Activated naive CD8-positive, alpha-beta T cell treated with anti-CD3 and anti-CD28 coated beads, Interleukin-2, amount 10 ng/mL, durations not matched to agents 7 days and 5 days (primary cell): ENCODE measurements at places on chromosomes 1 and 21.
A peak's percentile ranks its signal among the peaks of the same experiment; 100 is the strongest.

DNA sequence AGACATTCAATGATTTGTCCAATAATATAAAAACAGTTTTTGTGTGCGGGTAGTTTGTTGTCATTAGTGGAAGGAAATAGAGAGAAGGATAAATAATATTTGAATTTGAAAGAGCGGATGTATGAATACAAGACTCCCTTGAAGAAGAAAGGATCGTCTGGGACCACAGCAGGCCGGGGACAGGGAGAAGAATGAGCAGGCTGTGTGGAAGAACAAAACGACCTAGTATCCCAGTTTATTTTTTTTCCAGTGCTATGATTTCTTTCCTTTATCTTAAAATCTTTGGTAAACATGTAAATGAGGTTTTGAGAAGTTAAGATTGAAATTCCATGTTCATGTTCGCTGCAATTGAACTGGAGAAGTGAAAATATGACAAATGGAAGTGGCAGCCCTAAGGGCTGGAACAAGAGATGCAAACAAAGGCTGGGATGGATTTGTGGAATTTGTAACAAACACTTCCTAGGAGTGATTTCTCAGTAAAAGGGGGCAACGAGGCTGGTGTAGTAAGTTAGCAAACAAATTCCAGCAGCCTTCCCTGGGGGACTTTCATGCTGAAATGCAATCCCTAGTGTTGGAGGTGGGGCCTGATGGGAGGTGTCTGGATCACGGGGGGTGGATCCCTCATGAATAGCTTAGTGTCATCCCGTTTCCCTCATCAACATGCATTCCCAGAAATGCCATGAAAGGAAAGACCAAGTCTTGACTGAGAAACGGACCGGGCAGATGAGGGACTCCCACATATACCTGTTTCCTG, 10.2 kb upstream of the IFI16 start:
- no peak for DNase-seq
- H3K4me3 ChIP-seq = no peak overlapping the region
- H3K36me3 ChIP-seq = peaks cover 2% of the 10 kb centered on the region
- H3K27ac ChIP-seq = no peak overlapping the region
- H3K4me1 ChIP-seq = peaks cover 15% of the 10 kb centered on the region

DNA sequence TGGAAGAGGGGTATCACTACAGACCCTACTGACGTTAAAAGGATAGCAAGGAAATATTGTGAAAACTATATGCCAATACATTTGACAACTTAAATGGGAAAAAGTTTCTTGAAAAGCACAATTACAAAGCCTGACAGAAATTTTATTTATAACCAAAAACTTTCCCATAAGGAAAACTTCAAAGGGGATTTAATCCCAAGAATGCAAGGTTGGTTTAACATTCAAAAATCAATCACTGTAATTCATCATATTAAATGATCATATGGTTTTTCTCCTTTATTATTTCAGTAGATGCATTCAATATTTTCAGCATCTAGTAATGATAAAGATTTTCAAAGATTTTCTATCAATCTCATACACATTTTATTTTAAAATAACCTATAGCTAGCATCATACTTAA, 13.3 kb downstream of the LRRC8C start:
- peaks cover 35% of the 10 kb centered on the region for H3K4me1 ChIP-seq
- H3K27me3 ChIP-seq = no peaks in the 10 kb centered on the region
- no peak overlapping the region for H3K27ac ChIP-seq
- no peak for DNase-seq
- no peak overlapping the region for H3K4me3 ChIP-seq
- peaks cover 59% of the 10 kb centered on the region for H3K36me3 ChIP-seq

- H3K4me3 ChIP-seq = no peak overlapping the region
- DNase-seq = no peak
- no peaks in the 10 kb centered on the region for H3K36me3 ChIP-seq
- no peak overlapping the region for H3K27ac ChIP-seq
- peaks cover 16% of the 10 kb centered on the region for H3K4me1 ChIP-seq
Measured at GRCh38 chr1:205250699-205251098, 23.0 kb downstream of the TMCC2 start.

GRCh38 chr1:25641931-25642573, 25.5 kb downstream of the MAN1C1 start:
- peaks cover 12% of the 10 kb centered on the region for H3K27me3 ChIP-seq
- H3K4me3 ChIP-seq = peak overlapping the region; percentile 80
- H3K36me3 ChIP-seq = peaks cover 50% of the 10 kb centered on the region
- H3K4me1 ChIP-seq = peaks cover 44% of the 10 kb centered on the region
- DNase-seq = no peak

GRCh38 chr1:208595745-208596144, 351.6 kb upstream of the PLXNA2 start:
- H3K27ac ChIP-seq = no peak overlapping the region
- DNase-seq = no peak
- H3K4me3 ChIP-seq = no peak overlapping the region
- no peaks in the 10 kb centered on the region for H3K36me3 ChIP-seq

DNA sequence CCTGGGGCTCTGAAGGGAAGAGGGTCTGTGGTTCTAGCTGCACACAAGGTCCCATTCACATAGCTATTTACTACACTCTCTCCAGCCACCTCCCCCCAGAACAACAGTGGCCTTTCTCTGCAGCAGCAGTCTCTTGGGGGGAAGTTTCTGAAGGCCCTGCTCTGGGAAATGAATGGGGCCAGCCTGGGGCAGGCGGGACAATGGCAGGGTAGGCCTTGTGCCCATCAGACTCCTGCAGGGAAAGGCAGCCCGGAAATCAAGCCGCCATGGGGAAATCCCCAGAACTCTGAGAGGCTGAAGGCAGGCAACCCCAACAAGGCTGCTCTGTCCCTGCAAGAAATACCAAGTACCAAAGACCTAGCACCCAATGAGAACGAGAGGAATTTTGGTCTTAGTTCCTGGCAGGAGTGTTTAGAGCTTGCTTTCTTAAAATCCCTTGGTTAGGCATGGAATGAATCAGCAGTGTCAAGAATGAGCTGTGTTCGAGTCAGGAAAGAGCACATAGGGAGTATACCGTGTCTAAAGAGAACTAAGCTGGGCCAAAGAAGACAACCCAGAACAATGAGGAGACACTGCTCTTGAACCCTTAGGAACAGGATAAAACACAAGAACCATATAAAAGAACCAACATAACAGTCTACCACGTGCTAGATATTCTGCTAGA, 11.3 kb downstream of the ARHGEF11 start:
- no peak overlapping the region for H3K4me3 ChIP-seq
- DNase-seq = no peak
- H3K36me3 ChIP-seq = no peaks in the 10 kb centered on the region
- no peak overlapping the region for H3K27ac ChIP-seq
- peaks cover 40% of the 10 kb centered on the region for H3K27me3 ChIP-seq
- no peaks in the 10 kb centered on the region for H3K4me1 ChIP-seq

GRCh38 chr21:29680273-29680672, 259.5 kb downstream of the GRIK1 start:
- H3K36me3 ChIP-seq = no peaks in the 10 kb centered on the region
- H3K4me3 ChIP-seq = no peak overlapping the region
- DNase-seq = no peak
- peaks cover 6% of the 10 kb centered on the region for H3K27me3 ChIP-seq
- no peak overlapping the region for H3K27ac ChIP-seq

DNA sequence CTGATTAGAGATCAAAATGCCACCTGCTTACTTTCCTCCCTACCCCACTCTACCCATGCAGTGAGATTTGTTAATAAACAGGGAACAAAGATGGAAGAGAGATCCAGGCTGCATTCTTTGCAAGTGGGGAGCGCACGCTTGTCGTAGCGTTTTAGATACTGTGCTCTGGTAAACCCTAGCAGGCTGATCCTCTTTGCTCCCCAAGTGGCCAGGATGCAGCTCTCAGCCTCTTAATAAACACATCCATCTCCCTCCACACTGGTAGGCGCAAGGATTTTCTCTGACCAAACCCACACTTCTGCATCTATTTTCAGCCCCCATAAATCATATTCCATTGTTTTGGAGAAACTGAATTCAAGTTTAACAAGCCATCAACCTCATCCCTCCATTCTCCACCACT, 2.9 kb downstream of the PGBD5 start:
- H3K36me3 ChIP-seq = no peaks in the 10 kb centered on the region
- H3K27me3 ChIP-seq = peaks cover 61% of the 10 kb centered on the region
- H3K4me3 ChIP-seq = no peak overlapping the region
- peaks cover 18% of the 10 kb centered on the region for H3K4me1 ChIP-seq
- H3K27ac ChIP-seq = no peak overlapping the region
- no peak for DNase-seq

DNA sequence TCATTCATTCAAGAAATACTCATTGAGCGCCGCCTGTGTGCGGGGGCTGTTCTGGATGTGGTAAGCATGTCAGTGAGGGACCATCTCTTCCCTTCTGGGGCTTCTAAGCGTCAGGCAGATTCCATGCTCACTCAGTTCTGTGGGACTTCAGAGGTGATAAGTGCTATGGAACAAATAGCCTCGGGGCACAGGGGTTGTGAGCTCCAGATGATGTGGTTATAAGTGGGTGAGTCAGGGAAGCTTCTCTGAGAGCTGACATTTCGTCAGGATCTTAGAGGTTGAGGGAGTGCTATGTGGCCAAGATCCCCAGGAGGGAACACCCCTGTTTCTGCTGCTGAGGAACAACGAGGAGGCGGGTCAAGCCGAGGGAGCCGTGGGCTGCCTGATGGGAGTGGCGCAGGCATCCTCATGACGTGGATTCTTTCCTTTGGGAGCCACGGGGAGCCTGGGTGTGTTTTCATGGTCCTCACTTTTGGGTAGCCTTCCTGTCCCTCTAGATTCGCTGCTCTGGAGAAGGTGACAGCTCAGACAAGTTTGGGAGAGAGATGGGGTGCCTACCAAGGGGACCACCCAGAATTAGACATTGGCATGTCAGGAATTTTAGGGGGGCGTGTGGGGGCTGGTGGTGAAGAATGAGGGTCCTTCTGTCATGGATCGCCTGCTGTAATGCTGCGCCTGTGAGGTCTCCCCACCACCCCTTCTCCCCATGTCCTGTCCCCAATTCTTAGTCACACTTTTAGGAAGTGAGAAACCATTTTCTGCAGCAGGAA, 38.5 kb downstream of the HUNK start:
- no peak for DNase-seq
- H3K4me1 ChIP-seq = no peaks in the 10 kb centered on the region
- H3K4me3 ChIP-seq = no peak overlapping the region
- peaks cover 18% of the 10 kb centered on the region for H3K27me3 ChIP-seq

DNA sequence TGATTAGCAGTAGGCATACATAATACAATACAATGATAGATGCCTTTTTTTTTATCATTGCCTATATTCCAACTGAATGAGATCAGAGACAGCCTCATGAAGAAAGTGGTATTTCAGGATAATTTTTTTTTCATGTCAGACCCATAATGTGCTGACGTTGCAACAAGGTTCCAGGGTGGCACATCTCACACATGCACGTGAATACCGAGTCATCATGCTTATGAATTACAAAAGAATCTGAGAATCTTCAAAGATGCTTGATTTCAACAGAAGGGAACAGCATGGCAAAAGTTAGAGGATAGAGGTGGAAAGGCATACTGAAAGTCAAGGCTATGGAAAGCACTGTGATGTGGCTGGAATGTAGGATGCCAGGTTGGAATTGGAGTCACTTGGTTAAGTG, 5.0 kb upstream of the RNF11 start:
- no peak overlapping the region for H3K4me3 ChIP-seq
- no peak overlapping the region for H3K27ac ChIP-seq
- peaks cover 15% of the 10 kb centered on the region for H3K4me1 ChIP-seq
- H3K36me3 ChIP-seq = peaks cover 1% of the 10 kb centered on the region

- H3K4me1 ChIP-seq = no peaks in the 10 kb centered on the region
- no peaks in the 10 kb centered on the region for H3K36me3 ChIP-seq
- no peak overlapping the region for H3K27ac ChIP-seq
- H3K4me3 ChIP-seq = no peak overlapping the region
- H3K27me3 ChIP-seq = peaks cover 4% of the 10 kb centered on the region
Measured at GRCh38 chr1:220818421-220819173, 31.9 kb downstream of the MTARC1 start.

DNA sequence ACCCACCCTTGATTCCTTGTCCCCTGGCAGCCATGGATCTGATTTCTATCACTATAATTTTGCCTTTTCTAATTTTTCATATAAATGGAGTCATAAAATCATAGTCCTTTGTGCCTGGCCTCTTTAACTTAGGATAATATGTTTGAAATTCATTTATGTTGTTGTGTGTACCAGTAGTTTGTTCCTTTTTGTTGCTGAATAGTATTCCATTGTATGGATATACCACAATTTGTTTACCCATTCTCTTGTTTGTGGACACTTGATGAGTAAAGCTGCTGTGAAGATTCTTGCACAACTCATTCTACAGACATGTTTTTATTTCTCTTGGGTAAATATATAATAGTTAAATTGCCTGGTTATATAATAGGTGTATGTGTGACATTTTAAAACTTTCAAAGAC, 22.7 kb upstream of the GJA8 start:
- DNase-seq = no peak
- no peaks in the 10 kb centered on the region for H3K4me1 ChIP-seq
- no peak overlapping the region for H3K27ac ChIP-seq
- H3K4me3 ChIP-seq = no peak overlapping the region
- H3K27me3 ChIP-seq = peaks cover 24% of the 10 kb centered on the region
- H3K36me3 ChIP-seq = no peaks in the 10 kb centered on the region

DNA sequence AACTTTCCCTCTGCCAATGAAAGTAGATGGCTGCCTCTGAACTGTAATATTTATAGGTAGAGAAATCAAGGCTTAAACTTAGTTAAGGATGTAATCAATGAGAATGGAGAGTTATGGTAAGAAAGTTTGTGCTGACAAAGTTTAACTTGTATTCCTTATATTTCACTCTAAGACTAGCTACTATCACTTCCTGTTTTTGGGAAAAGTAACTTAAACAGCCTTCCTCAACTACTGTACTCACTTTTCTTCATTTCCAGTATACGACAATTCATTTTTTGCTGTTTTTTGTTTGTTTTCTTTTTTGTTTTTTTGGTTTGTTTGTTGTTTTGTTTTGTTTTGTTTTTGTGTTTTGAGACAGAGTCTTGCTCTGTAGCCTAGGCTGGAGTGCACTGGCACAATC, 3.7 kb downstream of the RGS18 start:
- no peak overlapping the region for H3K27ac ChIP-seq
- DNase-seq = no peak
- no peak overlapping the region for H3K4me3 ChIP-seq
- H3K27me3 ChIP-seq = peaks cover 3% of the 10 kb centered on the region
- no peaks in the 10 kb centered on the region for H3K4me1 ChIP-seq

GRCh38 chr1:203328714-203329122, 22.2 kb downstream of the FMOD start:
- no peak overlapping the region for H3K27ac ChIP-seq
- peaks cover 3% of the 10 kb centered on the region for H3K27me3 ChIP-seq
- peaks cover 34% of the 10 kb centered on the region for H3K4me1 ChIP-seq
- peak overlapping the region; percentile 2 for H3K4me3 ChIP-seq
